ENCODE measurements at places on chromosomes 16 and 17.

- no peak for DNase-seq
These were observed 27.3 kb downstream of the STAT5A start for GRCh38 chr17:42315402-42316156.

DNA sequence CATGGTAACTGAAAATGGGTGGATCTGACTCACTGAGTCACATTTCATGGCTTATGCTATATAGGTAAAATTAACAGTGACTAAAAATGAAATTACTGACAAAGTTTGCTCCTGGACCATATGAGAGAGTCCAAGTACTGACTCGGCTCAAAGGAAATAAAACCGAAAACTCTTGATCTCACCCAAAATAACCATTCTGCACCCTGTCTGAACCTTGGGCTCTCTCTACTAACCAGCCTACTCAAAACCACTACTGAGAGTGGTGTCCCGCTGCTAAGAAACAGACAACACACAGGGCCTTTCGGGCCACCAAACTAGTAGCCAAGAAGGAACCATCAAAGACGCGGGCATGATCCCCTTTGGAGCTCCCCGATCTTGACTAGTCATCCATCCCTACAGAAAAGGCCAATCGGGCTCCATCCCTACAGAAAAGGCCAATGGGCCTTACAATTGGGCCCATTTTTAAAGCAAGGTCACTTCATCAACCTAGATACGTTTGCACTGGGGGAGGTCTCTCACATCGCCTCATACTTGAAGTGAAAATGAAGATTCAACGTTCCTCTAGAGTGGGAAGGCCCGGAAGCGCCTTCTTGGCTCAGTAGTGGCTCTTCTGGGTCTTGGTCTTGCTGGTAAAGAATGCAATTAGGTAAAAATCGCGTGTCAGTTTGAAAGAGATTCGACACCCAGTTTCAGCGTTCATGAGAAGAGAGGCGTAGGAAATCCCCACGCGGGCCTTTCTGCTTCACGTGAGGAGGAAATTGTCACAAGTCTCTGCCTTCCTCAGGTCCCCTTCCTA is 720 bp upstream of the ZPBP2 start:
- peak; percentile 30 for DNase-seq

DNA sequence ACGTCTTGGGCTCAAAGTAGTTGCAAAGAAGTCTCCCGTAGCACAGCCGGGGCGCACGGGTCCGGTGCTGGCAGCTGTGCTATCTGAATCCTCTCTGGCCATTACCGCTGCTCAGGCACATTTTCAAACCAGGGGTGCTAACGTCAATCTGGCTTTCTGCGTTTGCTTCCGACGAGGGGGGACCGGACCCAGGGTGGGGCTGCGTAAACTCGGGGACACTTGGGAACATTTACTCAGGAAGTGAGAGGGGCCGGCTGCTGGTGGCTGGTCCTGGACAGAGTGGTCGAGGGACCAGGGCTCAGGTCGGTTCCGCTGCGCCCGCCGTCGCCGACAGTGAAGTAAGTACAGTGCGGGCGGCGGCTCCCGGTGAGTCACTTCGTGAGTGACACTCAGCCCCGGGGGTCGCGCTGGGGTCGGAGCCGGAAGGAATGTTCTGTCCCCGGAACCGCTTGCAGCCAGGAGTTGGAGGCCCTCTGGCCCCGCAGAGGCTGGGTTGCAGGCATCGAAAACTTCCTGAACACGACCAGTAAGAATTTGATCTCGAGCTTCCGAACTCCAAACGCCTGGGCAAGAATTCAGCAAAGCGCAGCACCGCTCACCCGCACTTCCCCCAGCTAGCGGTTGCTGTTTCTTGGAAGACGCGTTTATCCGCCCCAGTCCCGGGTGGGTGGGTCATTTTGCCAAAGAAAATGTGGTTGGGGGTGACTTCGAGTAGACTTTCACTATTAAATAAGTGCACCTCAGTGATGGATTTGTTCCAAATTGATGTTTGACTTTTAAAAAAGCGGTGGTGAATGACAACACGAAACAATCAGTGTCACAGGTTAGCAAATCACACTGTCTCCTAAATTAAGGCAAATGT is 1.4 kb upstream of the HS3ST3B1 start:
- no peak for DNase-seq

- no peak for DNase-seq
These were observed 254.4 kb upstream of the PMFBP1 start for GRCh38 chr16:72426386-72426785.

DNA sequence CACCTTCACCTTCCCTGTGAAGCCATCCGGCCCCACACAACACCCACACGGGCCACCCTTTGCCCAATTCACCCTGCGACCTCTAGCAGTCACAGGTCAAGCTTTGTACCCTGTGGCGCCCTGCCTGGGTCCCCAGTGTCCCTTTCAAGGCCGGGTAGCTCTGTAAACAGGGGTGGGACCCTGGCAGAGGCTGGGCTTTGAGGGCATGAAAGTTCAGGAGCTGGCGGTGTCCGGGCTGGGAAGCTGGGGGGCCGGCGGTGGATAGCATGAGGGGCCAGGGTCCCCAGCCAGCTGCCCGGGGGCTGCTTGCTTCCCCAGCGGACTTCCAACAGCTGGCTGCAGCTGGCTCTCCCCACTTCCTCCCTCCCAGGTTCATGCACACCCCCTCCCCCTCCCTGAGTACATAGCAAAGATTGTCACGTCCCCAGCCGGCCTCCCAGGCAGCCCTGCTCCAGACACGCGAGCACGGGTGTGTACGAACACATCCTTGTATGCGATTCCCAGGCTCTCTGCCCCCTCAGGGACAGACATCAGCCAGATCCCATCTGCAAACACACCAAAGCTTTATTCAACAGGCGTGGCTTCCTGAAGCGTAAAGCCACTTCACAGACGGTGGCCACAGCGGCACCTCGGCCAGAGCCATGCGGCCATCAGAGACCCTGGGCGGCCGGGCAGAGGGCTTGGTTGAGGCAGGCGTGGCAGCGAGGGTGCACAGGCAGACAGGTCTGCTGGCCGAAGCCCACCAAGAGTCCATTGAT is 8.2 kb downstream of the NTHL1 start:
- DNase-seq: no peak

DNA sequence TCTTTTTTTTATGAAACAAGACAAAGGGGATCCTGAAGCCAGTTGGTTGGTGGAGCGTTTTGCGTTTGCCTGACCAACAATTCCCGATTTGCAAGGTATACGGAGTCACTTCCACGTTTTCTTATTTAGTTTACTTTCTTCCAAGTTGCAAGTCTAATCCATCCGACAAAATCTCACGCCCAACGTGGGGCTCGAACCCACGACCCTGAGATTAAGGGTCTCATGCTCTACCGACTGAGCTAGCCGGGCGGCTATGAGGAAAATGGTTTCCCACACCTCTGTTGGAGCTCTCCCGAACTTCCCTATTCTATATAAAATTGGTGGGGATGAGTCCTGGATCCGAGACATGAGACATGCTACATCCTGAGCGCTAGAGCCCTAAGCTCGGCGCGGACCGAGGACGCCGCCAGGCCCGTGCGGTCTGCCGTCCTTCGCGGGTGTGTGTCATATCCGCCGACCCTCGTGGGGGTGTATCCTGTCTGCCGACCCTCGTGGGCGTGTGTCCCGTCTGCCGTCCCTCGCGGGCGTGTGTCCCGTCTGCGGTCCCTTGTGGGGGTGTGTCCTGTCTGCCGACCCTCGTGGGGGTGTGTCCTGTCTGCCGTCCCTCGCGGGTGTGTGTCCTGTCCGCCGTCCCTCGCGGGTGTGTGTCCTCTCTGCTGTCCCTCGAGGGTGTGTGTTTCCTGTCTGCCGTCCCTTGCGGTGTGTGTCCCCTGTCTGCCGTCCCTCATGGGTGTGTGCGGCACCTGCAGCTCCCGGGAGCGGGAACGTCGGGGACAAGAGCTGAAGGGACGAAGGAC is 22.6 kb downstream of the ZNF213 start:
- no peak for DNase-seq

DNA sequence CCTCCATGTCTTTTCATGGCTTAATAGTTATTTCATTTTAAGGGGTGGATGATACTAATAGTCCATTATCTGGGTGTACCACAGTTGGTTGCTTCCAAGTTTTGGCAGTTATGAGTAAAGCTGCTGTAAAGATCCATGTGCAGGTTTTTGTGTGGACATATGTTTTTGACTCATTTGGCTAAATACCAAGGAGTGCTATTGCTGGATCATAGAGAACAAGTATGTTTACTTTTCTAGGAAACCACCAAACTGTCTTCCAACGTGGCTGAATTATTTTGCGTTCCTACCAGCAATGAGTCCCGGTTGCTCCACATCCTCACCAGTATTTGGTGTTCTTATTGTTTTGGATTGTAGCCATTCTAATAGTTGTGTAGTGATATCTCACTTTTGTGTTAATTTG is 181.9 kb downstream of the SPECC1 start:
- no peak for DNase-seq

- no peak for DNase-seq
These were observed 228.5 kb downstream of the FOXL1 start for GRCh38 chr16:86806838-86807351.

DNA sequence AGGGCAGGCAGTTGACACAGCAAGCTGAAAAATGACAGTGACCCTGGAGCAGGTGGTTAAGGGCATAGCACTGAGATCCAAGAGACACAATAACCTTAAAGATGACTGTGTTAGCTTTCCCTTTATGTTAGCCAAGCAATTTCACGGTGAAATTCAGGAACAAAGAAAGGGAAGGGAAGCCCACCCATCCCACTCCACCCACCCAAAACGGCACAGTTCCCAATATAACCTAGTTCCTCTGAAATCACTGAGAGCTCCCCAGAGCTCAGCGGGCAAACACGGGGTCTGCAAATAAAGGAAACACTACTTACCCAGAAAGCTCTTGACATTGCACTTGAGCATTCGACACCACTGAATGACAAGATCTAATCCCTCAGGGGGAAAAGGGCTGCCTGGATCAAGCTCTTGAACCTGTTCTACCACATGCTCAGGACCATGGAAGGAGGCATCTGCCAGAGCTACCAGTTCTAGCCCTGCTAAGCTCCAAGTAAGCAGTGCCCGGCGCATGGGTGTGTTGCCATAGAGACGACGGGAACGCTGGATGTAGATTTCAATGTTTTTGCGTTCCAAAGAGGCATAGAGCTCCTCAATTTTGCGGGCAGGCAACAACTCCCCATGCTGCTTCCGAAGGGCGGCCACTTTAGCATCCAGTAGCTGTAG is 10.6 kb downstream of the BLTP2 start:
- DNase-seq: no peak

GRCh38 chr16:56354016-56354415 is 71.3 kb downstream of the AMFR start:
- no peak for DNase-seq

- DNase-seq: no peak
These were observed 71.2 kb upstream of the CHMP6 start for GRCh38 chr17:80920441-80920840.

DNA sequence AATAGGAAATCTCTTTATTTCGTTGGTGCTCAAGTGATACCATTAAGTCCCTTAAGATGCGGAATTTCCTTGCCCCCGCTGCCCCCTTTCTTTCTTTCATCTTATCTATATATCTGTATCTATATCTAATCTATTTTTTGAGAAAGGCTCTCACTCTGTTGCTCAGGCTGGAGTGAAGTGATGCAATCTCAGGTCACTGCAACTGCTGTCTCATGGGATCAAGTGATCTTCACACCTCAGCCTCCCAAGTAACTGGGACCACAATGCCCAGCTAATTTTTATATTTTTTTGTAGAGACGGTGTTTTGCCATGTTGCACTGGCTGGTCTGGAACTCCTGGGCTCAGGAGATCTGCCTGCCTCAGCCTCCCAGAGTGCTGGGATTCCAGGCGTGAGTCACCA is 693.5 kb downstream of the WWOX start:
- DNase-seq: no peak

DNA sequence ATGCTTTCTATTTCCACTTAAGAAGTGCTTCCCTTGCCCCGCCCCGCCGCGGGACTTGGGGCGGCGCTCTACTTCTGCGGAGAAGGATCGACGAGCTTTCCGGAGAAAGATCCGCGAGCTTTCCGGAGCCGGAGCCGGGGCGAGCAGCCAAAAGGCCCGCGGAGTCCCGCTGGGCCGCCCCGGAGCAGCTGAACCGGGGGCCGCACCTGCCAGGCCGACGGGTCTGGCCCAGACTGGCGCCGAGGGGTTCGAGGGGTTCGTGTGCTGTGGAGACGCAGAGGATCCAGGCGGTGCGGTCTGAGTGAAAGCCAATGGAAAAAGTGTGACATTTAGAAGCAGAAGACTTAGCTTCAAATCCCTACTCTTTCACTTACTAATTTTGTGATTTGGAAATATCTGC is 50.8 kb downstream of the TBC1D26 start:
- no peak for DNase-seq

- no peak for DNase-seq
These were observed 111.0 kb downstream of the IRX5 start for GRCh38 chr16:55041540-55042234.

- DNase-seq: no peak
These were observed 310.4 kb downstream of the XYLT1 start for GRCh38 chr16:17160285-17160853.

DNA sequence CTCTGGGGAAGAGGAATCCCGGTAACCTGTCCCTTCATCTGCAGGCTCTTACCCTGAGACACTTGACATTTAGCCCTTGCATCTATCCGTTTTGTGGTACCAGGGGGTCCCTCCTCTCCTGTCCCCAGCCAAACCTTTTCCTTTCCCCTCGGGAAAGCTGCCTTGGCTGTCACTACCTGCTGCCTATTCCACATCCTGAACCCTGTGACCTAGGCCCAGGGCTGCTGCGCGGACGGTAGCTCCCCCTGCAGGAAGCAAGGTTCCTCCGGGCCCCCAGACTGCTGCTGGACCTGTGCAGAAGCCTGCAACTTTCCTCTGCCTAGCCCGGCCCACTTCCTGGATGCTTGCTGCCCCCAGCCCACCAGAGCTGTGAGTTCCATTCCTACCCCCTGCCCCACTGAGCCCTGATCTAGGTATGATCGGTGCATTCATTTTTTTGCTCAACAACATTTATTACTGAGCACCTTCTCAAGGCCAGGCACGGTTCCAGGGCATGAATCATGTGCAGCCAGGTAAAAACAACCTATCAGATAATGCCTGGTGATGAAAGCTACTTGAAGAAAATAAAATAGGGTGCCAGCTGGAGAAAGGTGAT is 10.5 kb upstream of the ALDOA start:
- no peak for DNase-seq

- DNase-seq: no peak
These were observed 4.0 kb downstream of the MYH3 start for GRCh38 chr17:10652984-10653659.

- no peak for DNase-seq
These were observed 130.9 kb downstream of the CDH11 start for GRCh38 chr16:64991001-64991400.

DNA sequence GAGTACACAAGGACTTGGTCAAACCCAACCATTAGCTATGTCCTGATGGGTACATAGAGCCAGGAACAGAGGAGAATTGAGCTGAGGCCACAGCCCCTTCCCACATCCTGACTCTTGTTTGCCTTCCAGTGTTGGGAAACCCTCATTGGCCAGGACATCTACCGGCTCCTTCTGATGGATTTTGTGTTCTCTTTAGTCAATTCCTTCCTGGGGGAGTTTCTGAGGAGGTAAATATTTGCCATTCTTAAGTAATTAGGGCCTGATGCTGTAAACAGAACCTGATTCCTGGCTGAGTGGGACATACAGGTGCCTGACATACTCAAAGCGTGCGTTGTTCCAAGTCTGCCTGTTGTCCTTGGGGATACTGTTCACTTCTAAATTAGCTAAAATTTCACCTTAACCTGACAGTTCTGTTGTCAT is 42.6 kb downstream of the GDE1 start:
- DNase-seq: no peak

GRCh38 chr16:49542391-49542891 is 168.8 kb downstream of the C16orf78 start:
- DNase-seq: no peak
